Brain microvascular endothelial cell (primary cell): ENCODE measurements at places on chromosomes 5 and 9.
A peak's percentile ranks its signal among the peaks of the same experiment; 100 is the strongest.

GRCh38 chr5:100746730-100747129 lies 156.4 kb downstream of the ST8SIA4 start:
- no peak for DNase-seq

GRCh38 chr5:1465117-1465516 lies 19.9 kb upstream of the SLC6A3 start:
- DNase-seq = no peak

DNA sequence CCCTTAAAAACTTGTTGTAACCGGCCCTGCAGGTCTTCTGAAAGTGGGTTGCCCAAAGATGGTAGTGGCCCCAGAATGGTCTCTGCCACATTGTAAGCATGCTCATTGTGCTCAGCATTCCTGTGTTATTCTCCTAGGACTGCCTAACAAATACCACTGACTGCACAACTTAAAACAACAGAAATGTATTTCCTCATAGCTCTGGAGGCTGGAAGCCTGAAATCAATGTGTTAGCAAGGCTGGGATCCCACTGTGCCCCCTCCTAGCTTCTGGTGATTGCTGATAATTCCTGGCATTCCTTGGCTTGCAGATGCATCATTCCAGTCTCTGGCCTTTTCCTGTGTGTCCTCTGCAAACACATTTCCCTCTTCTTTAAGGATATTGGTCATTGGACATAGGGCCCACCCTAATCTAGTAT lies 3.4 kb upstream of the GCNT4 start:
- DNase-seq = peak; percentile 27

DNA sequence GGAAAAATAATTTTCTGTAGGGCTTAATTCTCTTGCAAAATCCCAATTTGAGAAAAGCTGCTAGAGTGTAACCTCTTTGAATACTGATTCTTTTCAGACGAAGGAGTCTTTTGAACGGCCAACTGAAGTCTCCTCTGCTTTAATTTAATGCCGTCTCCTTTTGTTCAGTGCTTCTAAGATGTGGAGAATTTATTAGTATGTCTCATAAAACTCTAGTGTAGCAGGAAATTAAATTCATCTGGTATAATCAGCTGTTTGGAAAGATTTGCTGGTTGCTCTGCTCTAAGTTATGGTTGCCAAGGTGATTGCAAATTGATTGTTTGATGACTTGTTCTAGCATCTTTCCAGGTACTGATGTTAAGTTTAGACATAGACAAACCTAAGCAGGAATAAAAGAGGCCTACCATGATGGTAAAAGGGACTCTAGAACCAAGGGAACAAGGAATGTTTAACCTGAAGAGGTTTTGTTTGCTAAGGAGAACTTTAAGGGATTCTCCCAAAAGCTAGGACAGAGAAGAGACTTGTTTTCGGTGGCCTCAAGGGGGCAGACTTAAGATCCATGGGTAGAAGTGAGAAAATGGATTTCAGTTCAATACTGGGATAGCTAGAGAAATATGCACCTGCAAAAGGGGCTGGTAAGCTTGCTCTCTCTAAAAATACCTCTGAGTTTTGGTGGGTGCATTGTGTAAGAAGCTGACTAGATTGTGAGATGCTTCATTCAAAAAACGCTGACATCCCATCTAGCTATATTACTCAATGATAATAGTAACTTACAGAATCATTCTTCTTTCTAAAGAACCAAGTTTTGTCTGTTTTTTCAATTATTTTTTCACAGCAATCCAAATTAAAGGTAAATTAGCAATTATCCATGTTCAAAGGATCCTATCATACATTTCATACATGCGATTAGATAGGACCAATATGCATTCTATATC lies 5.7 kb upstream of the ADRB2 start:
- no peak for DNase-seq

- no peak for DNase-seq
Measured at GRCh38 chr5:136001466-136001981, 27.3 kb upstream of the TGFBI start.

- DNase-seq = no peak
Measured at GRCh38 chr9:93345643-93346230, 105.7 kb upstream of the FAM120A start.

GRCh38 chr5:174355208-174355612 lies 309.7 kb downstream of the NSG2 start:
- DNase-seq = peak; percentile 48

- peak; percentile 64 for DNase-seq
Measured at GRCh38 chr5:59423021-59423420, 470.5 kb downstream of the PDE4D start.

GRCh38 chr5:61397238-61397637 lies 65.2 kb downstream of the ZSWIM6 start:
- peak; percentile 20 for DNase-seq

DNA sequence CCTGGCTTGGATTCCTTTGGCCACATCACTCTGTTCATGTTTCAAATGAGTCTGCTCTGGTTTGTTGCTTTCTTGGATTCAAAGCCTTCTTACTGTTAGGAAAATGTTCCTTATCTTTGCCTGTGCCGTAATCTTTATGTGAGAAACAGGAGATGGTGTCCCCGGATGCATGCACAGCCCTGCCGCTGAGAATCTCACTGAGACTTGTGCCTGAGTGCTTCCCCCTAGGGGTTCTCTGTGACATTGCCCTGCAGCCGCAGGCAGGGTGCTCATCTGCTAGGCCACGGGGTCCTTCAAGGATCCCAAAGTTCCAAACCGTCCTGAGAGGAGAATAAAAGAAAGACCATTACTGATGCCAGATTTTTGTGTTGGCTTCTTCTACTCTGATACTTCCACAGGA lies 81.4 kb upstream of the ANKRD55 start:
- no peak for DNase-seq

DNA sequence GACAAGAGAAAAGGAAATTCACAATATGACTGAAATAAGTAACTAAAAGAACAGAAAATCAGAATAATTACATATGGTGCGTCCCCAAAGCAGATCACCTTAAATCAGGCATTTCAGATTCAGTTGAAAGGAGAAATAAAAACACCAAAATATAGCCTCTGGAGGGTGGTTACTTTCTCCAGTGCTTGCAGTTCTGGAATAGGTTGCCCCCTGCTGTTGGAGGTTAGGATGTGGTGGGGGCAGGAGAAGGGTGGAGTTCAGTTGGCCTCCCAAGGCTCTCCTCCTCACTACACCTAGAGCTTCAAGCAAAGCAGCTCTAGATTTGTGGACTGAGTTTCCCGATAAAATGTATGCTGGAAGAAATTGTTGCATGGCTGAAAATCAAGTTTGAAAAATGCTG lies 338.2 kb upstream of the TLE4 start:
- DNase-seq = peak; percentile 22

DNA sequence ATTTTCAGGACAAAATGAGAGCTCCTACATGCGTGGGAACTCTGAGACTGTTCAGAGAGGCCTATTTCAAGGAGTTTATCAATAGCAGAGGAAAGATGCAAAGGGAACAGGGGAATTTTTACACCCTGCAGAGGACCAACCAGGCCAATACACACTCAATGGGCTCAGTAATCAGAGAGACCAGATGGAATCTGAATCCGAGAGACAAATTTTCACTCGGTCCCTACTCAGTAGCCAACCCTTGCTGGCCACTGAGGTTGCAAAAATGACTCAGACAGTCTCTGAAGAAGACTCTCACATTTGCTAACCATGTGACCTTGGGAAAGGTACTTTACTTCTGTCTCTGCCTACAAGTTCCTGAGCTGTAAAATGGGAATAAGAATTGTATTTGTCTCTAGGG lies 479.4 kb downstream of the CDK5RAP2 start:
- no peak for DNase-seq

DNA sequence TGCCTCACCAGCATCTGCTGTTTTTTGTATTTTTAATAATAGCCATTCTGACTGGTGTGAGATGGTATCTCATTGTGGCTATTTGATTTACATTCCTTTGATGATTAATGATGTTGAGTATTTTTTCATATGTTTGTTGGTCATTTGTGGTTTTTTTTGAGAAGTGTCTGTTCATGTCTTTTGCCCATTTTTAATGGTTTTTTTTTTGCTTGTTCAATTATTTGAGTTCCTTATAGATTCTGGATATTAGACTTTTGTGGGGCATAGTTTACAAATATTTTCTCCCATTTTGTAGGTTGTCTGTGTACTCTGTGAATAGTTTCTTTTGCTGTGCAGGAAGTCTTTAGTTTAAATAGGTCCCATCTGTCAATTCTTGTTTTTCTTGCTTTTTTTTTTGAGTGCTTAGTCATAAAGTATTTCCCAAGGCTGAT lies 148.1 kb downstream of the NPR3 start:
- DNase-seq = no peak

DNA sequence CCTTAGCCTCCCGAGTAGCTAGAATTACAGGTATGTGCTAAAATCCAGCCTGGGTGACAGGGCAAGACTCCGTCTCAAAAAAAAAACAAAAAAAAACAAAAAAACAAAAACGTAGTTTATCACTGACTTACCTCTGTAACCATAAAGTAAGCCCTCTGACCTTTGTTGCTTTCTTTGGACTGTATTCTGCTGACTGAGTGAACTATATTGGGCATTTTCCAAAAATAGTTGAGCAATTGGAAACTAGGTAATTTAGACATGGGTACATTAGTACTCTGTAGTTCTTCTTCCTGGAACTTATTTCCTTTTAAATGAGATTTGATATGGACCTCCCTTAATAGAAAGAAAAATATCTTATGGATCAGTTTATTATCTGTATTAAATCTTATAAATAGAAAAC lies 66.6 kb downstream of the ANKHD1 start:
- no peak for DNase-seq

GRCh38 chr5:126651013-126651577 lies 50.3 kb downstream of the PHAX start:
- no peak for DNase-seq

GRCh38 chr9:22157276-22157675 lies 148.2 kb upstream of the CDKN2B start:
- DNase-seq = peak; percentile 49

DNA sequence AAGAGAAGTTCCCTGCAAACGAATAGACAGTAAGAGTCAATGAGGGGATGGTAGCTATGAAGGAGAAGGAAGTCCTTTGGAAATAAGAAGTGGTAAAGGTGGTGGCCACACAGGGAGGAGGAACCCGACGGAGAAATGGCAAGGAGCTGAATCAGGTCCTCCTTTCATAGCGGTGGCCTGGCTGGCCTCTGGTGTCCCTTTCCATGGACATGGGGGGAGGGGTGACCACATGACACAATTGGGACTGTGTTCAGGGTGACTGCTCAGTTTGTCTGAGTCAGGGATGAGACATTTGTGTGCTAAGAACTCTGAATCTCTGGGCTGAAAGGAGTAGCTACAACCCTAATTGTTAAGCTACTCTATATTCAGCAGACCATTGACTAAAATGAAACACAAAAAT lies 28.7 kb upstream of the TIMD4 start:
- no peak for DNase-seq

- no peak for DNase-seq
Measured at GRCh38 chr5:3276896-3277295, 318.7 kb upstream of the IRX1 start.

GRCh38 chr9:20138116-20138515 lies 349.3 kb upstream of the SLC24A2 start:
- DNase-seq = no peak

GRCh38 chr9:124357721-124358361 lies 57.4 kb downstream of the PSMB7 start:
- DNase-seq = no peak

- no peak for DNase-seq
Measured at GRCh38 chr9:114450181-114450580, 55.1 kb downstream of the WHRN start.

DNA sequence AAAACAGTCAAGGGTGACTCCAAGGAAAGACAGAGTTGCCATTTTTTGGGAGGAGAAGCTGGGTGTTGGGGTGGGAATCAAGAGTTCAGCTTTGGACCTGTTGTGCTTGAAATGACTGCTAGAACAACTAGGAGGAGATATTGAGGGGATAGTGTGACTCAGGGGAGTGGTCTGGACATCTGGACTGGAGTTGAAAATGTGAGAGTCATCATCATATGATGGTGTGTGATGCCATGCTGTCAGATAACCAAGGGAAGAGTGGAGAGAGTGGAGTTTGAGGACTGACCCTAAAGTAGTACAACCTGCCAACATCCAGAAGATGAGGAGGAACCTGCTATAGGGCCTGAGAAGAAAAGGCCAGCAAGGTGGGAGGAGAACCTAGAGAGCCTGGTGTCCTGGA lies 199.7 kb downstream of the ARHGEF28 start:
- DNase-seq = no peak

DNA sequence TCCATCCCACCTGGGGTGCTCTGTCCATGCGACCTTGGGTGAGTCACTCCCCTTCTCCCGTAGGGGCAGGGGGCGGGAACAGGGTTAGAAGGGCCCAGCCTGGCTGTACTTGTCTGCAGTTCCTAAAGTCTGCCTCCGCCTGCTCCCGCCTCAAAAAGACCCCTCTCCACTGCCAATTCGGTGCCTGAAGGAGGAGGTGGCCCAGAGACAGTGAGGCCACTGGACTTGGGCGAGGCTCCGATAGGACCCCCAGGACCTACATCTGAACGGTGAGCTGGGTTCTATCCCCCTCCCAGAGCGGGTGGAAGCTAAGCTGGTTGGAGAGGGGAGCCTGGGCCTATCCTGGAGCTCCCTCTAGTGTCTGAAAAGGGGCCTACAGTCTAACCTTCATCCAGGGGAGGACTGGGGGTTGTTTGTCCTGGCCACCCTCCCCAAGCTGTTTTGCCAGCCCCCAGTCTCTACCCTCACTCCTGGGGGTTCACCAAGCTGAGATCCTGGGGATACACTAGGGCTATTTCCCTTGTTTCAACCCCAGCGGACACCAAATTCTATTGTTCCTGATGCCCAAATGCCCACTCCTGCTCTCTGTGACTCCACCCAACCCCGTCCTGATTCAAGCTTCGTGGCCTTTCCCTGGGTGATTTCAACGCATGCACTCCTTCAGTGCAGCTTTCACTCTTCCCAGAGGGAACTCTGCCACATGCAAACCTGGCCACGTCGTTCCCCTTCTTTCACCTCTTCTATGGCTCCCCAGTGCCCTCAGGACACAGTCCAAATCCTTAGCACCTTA lies 6.1 kb upstream of the CRB2 start:
- peak; percentile 45 for DNase-seq

DNA sequence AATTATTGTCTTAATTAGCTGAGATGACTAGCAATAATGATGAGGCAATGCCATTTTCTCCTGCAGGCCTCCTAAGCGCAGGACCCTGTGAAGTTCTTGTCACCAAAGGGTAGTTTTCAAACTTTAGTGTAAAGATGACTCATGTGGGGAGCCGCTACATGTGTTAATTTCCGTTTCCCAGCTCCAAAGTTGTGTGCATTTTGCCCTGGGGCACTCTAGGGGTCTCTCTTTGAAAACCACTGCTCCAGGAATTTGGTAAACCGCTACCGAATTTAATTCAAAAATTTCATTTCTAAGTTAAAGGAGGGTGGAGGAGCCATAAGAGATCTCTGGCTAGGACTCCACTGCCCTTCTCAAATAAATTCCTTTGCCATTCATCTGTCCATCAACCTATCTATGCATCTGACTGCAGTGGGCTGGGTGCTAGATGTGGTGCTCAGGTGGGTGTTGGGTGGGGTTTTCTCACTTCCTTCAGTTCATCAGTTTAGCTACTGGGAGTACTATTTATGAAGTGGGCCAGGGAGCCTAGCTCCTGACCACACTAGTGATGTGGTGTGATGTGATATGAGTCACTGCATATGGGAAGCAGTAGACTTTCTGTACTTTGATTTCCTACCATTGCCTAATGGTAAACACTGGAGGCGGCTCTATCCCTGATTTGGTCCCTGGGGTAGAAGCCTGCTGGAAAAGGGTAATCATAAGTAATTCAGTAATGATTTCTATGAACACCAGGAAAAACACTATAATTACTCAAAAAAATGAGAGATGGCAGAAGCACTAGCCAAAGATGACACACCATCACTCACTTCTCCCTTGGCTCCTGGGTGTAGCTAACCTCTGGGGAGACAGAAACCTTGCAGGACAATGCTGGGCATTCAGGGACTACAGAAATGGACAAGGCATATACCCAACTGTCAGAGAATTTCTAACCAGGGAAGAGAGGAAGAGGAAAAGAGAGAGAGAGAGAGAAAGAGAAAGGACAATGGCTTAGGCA lies 4.0 kb upstream of the ZSWIM6 start:
- DNase-seq = peak; percentile 88
